Stimulated activated CD4-positive, alpha-beta T cell treated with anti-CD3 and anti-CD28 coated beads, Interleukin-4, amount 100 ng/mL, for 1 hour (primary cell): ENCODE measurements at places on chromosomes 2 and 18.

GRCh38 chr18:13680612-13681011, 45.7 kb downstream of the FAM210A start:
- peak; percentile 5 for DNase-seq

- no peak for DNase-seq
These were observed 8.0 kb upstream of the PDIA6 start for GRCh38 chr2:10820562-10820961.

DNA sequence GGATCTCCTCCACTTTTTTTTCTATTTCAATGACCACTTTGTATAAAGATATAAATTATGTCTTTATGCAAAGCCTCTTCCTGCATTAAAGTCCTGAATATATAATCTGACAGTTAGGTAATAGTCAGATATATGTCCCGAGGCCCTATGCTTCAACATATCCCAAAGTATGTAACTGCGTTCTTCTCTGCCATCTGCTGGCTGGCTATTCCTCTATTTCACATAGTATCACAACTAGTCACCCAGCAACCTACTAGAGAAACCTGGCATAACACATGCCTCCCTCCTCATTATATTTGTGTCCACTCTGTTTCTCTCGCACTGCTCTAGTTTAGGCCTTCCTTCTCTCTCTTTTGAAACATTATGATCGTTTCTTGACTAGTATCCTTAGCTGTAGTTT, 640.8 kb downstream of the DPP10 start:
- DNase-seq = no peak

- no peak for DNase-seq
These were observed 63.1 kb upstream of the NFATC1 start for GRCh38 chr18:79332646-79333045.

DNA sequence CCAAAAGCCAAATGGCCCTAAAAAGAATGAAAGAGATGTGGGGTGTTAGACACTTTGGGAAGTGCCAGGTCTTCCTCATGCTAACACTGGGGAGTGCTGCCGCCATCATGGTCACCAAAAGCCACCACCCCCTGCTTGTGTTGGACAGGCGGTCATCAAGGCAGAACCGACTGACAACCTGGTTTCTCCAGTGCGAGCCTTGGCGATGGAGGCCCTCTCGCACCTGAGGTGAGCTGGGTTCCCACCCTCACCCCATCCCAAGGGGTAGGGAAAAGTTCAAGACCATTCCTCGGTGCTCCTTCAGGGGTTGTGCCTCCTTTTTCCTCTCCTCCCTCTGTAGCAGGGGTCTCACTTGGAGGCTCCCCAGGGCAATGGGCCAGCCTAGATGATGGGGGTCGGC, 33.6 kb downstream of the MROH2A start:
- no peak for DNase-seq

DNA sequence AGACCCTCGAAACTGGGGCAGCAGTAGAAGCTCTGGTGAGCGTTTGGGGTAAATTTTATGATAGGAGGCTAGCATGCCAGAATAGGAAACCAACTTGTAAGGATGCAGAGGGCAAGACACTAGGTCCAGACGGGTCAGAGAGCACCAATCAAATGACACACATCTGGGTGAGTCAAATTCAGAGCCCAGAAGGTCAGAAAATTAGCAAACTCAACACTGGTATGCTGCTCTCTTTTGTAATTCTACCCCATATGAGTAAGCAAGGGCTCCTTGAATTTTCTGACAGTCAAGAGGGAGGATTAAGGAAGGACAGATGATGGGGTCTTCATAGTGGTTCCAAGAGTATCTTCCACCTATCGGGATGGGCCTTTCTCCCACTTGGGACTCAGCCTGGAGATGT, 209.8 kb downstream of the BCL2 start:
- DNase-seq = no peak
